ENCODE measurements at places on chromosomes 4 and X.

- DNase-seq, result no peak
These were observed 241.6 kb downstream of the PAPSS1 start for GRCh38 chr4:107478327-107478980.

- no peak for DNase-seq
These were observed 840.6 kb downstream of the NLGN4X start for GRCh38 chrX:5388087-5388486.

DNA sequence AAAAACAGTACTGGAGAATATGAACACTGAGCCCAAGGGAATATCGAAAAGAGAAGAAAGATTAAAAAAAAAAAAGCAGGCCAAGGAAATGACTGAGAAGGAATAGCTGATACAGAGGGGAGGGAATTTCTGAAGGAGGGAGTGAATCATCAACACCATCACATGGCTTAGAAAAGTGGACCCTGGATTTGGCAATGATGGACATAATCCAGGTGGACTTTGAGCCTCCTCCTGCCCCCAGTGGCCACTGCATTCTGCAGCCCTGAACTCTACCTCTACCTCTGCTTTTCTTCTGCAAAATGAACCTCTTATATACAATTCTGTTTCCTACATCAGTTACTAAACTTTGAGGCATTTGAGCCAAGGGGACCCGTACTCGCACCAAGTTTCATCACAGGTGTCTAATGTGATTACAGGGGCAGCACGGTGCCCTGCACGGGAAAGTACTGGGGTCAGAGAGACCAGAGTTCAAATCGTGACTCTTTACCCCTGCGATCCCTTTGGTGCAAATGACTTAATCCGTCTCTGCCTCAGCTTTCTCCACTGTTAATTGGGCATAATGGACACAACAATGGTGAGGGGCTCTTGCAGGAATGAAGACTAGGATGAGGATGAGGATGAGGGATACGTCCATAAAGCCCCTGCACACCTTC is 1.1 kb downstream of the OCIAD2 start:
- no peak for DNase-seq

- no peak for DNase-seq
These were observed 73.0 kb downstream of the TMEM165 start for GRCh38 chr4:55468724-55469123.

DNA sequence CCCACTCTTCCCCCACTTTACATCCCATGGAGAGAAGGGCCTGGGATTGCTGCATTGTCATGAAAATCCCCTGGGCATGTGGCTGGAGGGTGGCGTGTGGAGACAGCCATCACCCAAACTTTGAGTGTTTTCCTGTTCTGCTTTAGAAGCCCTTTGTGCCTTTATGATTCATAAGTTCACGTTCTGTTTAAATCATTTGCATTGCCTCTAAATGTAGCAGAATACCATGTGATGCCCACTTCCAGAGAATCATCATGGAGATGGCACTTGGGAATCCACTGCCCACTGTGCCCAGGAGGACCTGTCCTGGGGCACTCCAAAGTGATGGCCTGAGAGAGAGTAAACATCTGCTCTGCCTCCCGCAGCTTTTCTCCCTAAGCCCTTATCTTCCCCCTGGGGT is 52.8 kb downstream of the MED28 start:
- DNase-seq, result no peak

DNA sequence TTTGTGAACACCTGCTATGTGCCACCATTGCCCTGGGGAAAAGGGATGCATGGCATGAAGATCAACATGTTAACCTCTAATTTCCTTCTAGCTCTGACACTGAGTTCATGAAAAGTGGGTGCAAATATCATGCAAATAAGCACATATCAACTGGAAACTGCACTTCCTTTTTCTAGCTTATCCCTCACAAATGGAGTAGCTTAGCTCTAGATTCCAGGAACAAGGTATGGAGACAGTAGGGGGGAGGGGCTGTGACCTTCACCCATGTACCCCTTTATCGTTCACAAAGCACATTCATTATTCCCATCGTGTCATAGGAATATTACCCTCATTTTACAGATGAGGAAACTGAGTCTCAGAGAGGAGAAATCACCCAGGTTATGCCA is 37.4 kb downstream of the STARD8 start:
- DNase-seq, result no peak

GRCh38 chrX:66015152-66015831 is 24.6 kb downstream of the VSIG4 start:
- no peak for DNase-seq

DNA sequence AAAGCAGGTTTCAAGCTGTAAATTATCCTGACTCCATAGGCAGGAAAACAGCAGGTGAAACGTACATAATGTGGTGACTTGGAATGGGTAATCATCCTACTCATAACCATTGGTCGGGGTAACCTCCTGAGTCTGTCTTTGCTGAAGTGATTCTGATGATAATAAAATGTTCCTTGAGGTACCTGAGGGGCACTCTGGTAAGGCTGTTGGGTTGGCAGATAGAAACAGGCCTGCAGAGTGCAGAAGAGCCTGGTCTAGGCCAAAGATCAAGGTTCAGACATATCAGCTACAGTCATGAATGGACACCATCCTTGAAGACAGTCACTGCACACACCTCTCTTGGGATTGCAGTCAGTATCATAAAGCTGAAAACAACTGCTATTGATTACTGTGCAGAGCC is 174.7 kb upstream of the RPL34 start:
- DNase-seq, result no peak

Measured in COLO829 (cell line).